Natural killer cell treated with Interleukin-12 subunit alpha and Interleukin-12 subunit beta and Interleukin-15 and Interleukin-18, amount 100 ng/mL, for 72 hours (primary cell): ENCODE measurements at places on chromosomes 16 and 17. TPM values are rescaled to one million over a fixed set of nuclear protein-coding genes. Genes with fewer than 3 reads are reported as not detected.

CD300E gene
- total RNA-seq, result not detected

NGFR gene
- not detected for total RNA-seq

CIITA gene
- total RNA-seq, result 104 TPM

CARD14 gene
- not detected for total RNA-seq

RHBDF1 gene
- total RNA-seq, result 2.5 TPM

KRT10 gene
- total RNA-seq, result 42.3 TPM

SSTR5 gene
- total RNA-seq, result not detected

ZP2 gene
- not detected for total RNA-seq

SULT1A2 gene
- 0.61 TPM for total RNA-seq

SLC5A2 gene
- not detected for total RNA-seq
